AG09309 (cell line): ENCODE measurements at places on chromosomes 16 and 17.

- no peak for DNase-seq
Observed at GRCh38 chr16:52649870-52650269, 102.9 kb upstream of the TOX3 start.

DNA sequence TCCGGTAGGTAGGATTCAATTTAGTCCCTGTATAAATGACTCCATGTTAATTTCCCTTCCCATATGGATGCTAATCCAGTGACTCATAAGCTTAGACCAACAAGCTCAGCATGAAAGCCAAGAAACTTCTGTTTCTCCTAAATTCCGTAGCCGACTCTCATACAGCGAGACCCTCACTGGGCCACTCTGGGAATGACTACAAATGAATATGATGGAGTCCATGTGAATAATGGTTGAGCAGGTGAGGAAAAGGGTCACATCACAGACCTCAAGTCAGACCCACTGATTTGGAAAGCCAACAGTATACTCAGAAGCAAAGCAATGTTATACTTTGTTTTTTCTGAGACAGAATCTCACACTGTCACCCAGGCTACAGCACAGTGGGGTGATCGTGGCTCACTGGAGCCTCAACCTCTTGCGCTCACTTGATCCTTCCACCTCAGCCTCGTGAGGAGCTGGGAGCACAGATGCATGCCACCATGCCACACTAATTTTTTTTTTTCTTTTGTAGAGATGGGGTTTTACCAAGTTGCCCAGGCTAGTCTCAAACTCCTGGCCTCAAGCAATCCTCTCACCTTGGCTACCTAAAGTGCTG, 14.6 kb downstream of the RSL1D1 start:
- DNase-seq: peak; percentile 60

GRCh38 chr16:60648290-60648689, 1387.9 kb downstream of the CDH8 start:
- DNase-seq: no peak

DNA sequence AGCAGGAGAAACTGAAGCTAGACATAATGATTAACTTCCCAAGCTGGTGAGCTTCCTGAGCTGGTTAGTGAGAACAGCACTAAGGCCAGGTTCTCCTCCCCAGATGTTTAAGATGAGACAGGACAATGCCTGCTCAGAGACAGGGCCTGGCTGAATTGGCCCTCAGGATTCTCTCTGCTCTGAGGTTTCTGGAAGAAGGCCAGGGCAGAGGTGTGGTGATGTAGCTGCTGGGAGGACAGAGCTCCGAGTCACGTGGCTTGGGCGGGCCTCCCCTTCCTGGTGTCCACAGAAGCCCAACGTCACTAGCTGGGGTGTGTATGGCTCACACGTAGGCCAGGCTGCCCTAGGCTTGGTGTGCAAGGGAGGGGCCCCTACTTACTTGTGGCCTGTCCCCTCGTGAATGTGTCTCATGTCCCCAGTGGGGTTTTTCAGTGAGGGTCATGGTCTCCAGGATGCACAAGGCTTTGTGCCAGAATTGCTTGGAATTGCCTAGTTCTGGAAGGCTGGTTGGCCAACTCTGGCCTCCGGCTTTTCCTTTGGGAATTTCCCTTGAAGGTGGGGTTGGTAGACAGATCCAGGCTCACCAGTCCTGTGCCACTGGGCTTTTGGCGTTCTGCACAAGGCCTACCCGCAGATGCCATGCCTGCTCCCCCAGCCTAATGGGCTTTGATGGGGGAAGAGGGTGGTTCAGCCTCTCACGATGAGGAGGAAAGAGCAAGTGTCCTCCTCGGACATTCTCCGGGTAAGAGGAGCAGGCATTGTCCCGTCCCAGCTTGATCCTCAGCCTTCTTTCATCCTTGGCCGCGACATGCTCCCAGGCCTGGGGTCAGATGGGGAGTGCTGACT, 3.4 kb downstream of the NOD2 start:
- no peak for DNase-seq

DNA sequence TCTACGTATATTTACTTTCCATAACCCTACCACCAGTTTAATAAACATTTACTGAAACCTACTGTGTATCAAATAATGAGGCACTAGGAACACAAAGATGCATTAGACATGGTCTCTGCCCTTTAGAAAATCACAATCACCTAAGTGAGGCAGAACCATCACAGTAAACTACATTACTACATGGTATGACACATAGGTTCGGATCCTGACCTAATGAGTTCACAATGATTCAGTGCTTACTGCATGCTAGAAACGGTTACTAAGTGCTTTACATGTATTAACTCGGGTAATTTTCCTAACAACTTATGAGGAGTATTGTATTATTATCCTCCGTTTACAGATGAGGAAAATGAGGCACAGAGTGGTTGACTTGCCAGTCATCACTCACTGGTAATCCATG, 5.2 kb upstream of the SYNRG start:
- DNase-seq: peak; percentile 39

DNA sequence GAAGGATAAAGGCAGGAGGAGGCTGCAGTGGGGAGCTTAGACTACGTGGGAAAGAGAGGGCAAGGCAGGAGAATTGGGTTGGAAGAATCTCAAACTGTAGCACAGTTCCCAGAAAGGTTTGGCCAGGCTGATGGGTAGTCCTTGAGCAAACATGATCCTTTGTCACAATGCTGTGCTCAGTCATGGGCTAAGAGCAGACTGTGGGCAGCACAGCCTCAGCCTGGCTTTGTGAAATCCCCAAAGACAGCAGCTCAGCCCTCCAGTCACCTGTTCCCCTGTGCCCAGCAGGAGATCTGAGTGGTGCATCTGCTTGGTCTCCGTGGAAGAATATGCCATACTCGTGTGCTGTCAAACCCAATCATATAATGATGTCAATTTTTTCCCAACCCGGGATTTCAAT, 10.6 kb upstream of the ENGASE start:
- no peak for DNase-seq

- DNase-seq: no peak
Observed at GRCh38 chr16:58269526-58269925, 25.3 kb downstream of the PRSS54 start.

- DNase-seq: no peak
Observed at GRCh38 chr16:1008085-1008484, 26.5 kb downstream of the SOX8 start.

DNA sequence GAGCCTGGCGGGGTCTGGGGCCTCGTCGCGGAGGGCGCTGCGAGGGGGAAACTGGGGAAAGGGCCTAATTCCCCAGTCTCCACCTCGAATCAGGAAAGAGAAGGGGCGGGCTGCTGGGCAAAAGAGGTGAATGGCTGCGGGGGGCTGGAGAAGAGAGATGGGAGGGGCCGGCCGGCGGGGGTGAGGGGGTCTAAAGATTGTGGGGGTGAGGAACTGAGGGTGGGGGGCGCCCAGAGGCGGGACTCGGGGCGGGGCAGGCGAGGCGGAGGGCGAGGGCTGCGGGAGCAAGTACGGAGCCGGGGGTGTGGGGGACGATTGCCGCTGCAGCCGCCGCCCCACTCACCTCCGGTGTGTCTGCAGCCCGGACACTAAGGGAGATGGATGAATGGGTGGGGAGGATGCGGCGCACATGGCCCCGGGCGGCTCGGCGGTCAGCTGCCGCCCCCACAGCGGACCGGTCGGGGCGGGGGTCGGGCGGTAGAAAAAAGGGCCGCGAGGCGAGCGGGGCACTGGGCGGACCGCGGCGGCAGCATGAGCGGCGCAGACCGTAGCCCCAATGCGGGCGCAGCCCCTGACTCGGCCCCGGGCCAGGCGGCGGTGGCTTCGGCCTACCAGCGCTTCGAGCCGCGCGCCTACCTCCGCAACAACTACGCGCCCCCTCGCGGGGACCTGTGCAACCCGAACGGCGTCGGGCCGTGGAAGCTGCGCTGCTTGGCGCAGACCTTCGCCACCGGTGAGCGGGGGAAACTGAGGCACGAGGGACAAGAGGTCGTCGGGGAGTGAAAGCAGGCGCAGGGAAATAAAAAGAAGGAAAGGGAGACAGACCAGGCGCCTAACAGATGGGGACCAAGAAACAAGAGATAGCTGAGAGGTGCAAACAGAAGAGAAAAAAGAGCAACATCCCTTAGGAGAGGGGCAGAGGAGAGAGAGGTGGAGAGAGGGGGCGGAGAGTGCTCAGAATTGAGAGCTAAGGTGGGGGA, at the start of gene PNMT:
Gene PNMT, plus strand, starts transcription at position 509 of the 980 bp plus-strand sequence. Its CDS starts 23 bp downstream, at position 532.
- no peak for DNase-seq

DNA sequence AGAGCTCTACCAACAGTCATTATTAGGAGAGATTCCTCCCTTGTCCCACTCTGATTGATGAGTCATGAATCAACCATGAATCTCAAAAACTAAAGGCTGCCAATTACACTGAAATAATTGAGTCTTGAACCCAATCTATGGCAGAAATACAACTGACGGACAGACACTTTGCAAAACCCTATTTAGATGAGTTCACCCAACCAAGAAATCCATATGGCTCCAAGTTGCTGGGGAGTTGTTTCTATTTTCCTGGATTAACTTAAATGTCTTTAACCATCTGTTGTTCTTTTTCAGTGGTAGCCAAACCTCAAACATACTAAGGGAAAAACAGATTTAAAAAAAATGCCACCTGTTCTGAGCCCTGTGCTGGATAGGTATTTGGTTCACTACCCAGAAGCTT, 151.0 kb downstream of the SHISA9 start:
- no peak for DNase-seq

DNA sequence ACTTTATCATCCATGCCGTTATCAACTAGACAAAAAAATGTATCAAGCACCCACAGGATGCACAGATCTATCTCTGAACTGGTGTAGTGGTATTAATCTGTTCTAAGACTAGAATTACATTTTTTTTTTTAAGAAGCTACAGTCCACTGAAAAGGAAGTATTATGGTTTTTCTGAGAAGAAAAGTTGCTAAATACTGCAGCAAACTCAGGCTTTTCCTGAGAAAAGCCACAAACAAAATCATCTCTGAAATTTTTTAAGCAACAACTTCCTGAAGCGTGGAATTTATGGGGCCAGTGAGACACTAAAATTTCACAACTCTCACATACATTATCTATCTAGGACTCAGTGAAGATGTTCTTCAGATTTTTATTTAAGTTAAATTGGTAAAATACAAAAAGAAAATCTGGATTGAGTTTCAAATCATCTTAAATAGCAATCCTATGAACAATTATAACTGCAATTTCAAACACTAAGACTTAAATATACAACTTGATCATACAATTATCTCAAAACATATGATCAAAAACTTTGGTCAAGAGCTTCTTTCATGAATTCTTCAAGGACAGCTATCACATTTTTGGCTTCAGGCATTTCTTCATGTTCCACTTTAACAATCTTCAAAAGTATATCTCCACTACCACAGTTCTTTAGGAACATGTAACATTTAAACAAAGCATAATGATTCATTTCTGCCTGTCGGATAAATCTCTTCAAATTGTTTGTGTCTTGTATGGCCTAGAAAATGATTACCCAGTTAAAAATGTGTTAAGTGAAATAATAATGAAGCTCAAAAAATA, 10.5 kb downstream of the C17orf75 start:
- DNase-seq: no peak

DNA sequence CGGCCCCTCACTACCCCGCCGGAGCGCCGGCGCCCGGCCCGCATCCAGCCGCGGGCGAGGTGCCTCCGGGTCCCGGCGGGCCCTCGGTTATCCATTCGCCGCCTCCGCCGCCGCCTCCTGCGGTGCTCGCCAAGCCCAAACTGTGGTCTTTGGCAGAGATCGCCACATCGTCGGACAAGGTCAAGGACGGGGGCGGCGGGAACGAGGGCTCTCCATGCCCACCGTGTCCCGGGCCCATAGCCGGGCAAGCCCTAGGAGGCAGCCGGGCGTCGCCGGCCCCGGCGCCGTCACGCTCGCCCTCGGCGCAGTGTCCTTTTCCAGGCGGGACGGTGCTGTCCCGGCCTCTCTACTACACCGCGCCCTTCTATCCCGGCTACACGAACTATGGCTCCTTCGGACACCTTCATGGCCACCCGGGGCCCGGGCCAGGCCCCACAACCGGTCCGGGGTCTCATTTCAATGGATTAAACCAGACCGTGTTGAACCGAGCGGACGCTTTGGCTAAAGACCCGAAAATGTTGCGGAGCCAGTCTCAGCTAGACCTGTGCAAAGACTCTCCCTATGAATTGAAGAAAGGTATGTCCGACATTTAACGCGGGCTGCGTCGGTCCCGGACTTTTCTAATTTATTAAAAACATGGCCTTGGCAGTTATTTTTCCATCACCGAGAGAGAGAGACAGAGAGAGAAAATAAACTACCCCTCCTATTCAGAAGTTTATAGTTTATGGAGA, 2.8 kb downstream of the IRX5 start:
- no peak for DNase-seq

DNA sequence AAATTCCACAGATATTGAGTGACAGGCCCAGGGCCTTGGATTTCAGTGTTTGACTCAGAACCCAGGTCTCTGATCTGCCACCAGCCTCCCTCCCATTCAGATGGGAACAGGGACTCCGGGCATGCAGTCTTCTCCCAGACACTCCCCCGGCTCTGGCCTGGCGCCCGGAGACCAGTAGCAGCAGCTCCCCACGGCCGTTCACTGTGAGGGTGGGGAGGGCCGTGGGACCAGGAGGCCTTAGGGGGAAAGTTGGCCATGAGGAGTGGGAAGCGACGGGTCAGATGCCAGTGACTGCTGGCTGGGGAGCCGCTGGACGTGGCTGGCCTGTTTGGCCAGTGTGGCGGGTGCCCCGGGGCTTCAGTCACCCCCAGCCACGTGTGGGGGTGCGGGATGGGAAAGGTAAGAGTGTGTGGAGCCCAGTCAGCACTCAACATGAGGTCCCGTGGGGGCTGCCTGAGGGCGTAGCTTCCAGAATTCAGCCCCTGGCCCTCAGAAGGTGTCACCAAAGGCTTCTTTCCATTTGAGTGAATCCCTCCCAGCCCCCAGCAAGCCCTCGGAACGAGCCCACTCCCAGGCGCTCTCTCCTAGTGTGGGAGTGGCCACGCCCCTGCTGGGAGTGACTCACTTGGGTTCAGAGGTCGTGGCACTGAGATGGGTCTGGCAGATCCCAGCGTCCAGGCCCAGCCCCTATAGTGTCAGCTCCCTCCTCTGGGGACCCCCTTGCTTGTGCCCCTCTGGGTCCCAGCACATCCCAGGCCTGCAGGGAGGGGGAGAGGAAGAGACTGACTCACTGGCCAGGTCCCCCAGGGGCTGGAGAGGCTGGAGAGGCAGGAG, 309.4 kb downstream of the SEC14L1 start:
- no peak for DNase-seq

DNA sequence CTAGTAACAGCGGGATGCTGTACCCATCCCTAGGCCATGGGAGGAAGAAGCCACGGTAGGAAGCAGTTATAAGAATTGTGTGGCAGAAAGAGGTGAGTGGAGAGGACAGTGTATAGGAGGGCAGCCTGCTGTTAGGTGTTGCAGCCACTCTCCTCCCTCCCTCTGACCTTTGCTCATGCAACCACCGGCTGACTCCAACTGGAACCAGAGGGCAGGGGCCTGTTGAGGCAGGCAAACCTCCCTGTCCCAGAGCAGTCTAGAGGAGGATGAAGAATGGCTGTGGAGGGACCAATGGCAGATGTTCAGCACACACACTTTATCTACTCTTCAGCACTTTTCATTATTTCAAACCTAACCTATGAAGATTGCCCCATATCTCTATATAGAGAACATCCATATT, 2.2 kb downstream of the TXNL4B start:
- DNase-seq: no peak

GRCh38 chr17:57570724-57571344, 174.3 kb downstream of the CCDC182 start:
- no peak for DNase-seq

- DNase-seq: no peak
Observed at GRCh38 chr17:31499771-31500554, 108.5 kb downstream of the RAB11FIP4 start.
